ENCODE measurements at places on chromosomes 7 and 10. TPM values are rescaled to one million over a fixed set of nuclear protein-coding genes. Genes with fewer than 3 reads are reported as not detected.
A peak's percentile ranks its signal among the peaks of the same experiment; 100 is the strongest.

- H3K27ac ChIP-seq: no peak overlapping the region
- no peaks in the 10 kb centered on the region for H3K27me3 ChIP-seq
- peaks cover 18% of the 10 kb centered on the region for H3K36me3 ChIP-seq
- no peak for DNase-seq
- no peak overlapping the region for H3K4me3 ChIP-seq
- no peaks in the 10 kb centered on the region for H3K4me1 ChIP-seq
These were observed 132.1 kb downstream of the STRA8 start for GRCh38 chr7:135365721-135366120.

DNA sequence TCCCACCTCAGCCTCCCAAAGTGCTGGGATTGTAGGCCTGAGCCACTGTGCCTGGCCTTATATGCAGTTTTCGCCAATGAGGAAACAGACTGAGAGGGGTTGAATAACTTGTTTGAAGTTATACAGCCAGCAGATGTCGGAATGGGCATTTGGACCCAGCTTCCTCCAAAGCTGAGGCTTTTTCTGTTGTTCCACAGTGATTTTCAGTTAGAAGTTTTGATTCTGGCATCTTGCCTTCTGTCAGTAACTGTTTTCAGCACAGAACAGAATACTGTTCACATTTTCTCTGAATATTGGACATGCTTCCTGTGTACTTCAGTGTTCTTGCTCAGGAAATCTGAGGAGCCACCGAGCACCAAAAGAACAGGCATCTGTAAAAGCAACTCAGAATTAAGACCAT, 287.2 kb downstream of the CAMK1D start:
- H3K4me3 ChIP-seq: no peak overlapping the region
- H3K27me3 ChIP-seq: no peaks in the 10 kb centered on the region
- H3K36me3 ChIP-seq: no peaks in the 10 kb centered on the region
- H3K4me1 ChIP-seq: peaks cover 19% of the 10 kb centered on the region
- no peak for DNase-seq

- H3K36me3 ChIP-seq: no peaks in the 10 kb centered on the region
- H3K4me3 ChIP-seq: peak overlapping the region; percentile 16
- H3K27me3 ChIP-seq: no peaks in the 10 kb centered on the region
- peak overlapping the region; percentile 59 for H3K27ac ChIP-seq
- DNase-seq: no peak
These were observed 157.2 kb upstream of the SLC25A13 start for GRCh38 chr7:96479015-96479645.

- H3K36me3 ChIP-seq: no peaks in the 10 kb centered on the region
- no peak for DNase-seq
- no peaks in the 10 kb centered on the region for H3K4me1 ChIP-seq
- no peaks in the 10 kb centered on the region for H3K27me3 ChIP-seq
These were observed 64.6 kb upstream of the DOCK1 start for GRCh38 chr10:126840576-126841135.

Gene RELN
- total RNA-seq: 0.41 TPM
